ENCODE measurements at places on chromosomes 2 and 18.

- no peak for DNase-seq
These were observed 73.8 kb downstream of the NEURL3 start for GRCh38 chr2:96431319-96431718.

- no peak for DNase-seq
These were observed 69.1 kb downstream of the PIK3C3 start for GRCh38 chr18:42024131-42024530.

GRCh38 chr2:175164235-175164634, 3.8 kb downstream of the ATF2 start:
- no peak for DNase-seq

GRCh38 chr2:136111711-136112110, 6.2 kb downstream of the CXCR4 start:
- no peak for DNase-seq

DNA sequence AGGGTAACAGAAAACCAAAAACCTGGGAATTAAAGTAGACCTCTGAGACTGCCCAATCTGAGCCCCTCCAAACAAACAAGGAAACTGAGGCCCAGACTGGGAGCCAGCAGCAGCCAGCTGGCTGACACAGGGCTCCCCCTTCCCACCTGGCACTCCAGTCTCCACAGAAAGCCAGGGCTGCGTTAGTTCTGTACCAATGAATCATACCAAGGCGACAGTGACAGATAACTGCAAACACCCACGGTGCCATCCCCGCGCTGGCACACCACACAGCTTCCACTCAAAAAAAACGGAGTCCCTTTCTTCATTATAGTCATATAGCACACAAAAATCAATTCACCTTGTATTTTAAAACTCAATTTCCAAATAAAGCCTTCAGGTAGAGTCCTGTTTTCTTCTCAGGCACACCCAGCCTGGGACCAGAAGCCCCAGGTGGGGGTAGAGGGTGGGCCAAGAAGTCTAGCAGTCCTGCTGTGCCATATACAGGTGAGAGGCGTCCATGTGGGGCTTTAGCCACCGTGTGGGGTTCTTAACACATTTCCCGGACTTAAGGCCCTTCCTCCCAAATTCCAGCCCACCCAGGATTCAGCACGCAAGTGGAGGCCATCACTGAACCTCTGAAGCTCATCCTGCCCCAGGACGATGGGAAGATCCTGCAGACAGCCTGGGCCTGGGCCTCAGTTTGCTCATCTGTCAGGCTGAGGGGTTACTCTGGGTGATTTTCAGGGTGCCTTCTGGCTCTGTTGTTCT, 1.2 kb downstream of the PER2 start:
- DNase-seq = no peak

DNA sequence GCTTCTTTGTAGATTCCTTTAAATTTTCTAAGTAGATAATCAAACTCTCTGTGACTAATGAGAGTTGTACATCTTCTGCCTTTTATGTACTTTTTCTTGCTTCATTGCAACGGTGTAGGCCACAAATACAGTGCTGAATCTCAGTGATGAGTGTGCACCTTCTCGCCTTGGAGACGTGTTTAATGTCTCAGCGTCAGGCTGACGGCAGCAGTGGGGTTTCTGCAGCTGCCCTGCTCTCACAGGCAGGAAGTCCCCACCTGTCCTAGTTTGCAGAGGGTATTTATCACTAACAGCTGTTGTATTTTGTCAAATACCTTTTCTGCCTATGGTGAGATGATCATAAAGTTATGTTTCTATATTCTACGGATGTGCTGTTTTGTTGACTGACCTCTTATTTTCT, 13.3 kb downstream of the AGXT start:
- no peak for DNase-seq

GRCh38 chr2:240956935-240957655, 41.3 kb upstream of the SNED1 start:
- DNase-seq = no peak

DNA sequence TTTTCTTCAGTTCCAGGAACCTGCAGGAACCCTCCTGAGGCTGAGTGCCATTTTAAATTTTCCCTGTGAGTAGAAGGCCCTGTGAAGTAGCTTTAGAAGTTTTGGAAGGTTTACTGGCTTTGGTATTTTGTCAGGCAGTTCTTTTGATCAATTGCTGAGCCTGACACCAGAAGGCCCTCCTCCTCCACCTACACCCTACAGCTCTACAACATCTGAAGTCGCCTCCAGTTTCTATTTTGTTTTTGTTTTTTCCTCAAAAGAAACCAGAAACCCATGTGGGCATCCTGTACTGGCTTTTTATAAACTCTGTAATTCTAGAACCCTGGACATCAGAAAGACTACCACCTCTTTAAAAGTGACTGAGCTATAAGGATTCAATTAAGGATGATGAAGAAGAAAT, 153.7 kb downstream of the NRXN1 start:
- DNase-seq = no peak

All from amniotic stem cell (primary cell).